ENCODE measurements at places on chromosomes 5 and 9.

GRCh38 chr5:115432691-115433090 is 111.9 kb downstream of the FEM1C start:
- DNase-seq = no peak

DNA sequence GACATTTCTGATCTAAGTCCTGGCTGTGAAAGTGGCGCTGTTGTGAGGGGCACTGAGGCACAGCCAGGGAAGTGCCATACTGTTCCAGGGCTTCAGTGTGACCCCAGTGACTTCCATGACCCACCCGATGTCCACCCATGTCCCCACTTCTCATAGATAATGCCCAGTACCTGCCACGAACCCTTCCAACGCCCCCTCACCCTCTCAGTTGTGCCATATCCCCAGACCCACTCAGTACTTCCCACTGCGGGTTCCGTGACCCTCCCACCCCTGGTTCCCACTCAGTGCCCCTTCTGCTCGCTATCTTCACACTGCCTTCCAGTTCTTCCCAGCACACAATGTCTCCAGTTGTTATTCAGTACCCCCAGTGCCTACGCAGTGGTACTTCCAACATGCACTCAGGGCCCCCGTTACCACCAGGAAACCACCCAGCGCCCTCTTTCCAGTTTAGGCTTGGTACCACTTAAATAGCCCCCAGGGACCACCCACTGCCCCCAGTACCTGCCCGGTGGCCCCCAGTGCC is 30.7 kb upstream of the PSD2 start:
- DNase-seq = no peak

- DNase-seq = no peak
These were observed 6.6 kb upstream of the RMND5B start for GRCh38 chr5:178123966-178124925.

DNA sequence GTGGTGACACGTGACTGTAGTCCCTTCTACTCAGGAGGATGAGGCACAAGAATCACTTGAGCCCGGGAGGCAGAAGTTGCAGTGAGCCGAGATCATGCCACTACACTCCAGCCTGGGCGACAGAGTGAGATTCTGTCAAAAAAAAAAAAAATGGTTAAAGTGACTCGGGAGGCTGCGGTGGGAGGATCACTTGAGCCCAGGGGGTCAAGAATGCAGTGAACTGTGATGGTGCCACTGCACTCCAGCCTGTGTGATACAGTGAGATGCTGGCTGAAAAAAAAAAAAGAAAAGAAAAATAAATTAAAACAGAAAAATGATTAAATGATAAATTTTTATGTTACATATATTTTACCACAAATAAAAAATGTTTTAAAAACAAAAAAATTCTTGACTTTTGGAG is 51.9 kb downstream of the KLF4 start:
- no peak for DNase-seq

DNA sequence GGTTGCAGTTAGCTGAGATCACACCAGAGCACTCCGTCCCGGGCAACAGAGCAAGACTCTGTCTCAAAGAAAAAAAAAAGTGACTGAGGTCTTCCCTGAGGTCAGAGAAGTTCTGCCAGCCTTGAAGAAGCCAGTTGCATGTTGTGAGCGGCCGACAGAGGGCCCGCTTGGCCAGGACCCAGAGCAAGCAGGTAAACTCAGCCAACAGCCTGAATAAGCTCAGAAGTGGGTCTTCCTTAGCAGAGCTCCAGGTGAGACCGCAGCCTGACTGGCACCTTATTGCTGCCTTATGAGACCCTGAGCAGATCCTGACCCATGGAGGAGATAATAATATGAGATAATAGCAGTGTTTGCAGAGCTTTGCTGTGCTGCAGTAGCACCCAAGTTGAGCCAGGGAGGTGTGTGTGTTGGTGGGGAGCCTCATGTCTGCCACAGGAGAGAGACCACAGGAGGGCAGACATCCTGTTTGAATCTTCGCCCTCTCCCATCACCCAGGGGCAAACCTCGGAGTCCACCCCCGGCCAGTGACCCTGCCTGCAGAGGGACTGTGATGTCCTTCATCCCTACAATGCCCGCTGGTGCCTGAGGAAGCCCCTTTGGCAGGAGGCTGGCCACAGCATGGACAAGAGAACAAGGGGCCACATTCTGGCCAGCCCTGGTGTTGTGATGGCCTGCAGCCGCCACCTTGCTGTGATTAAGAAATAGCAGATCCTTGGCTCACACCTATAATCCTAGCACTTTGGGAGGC is 10.8 kb upstream of the BARX1 start:
- no peak for DNase-seq

GRCh38 chr9:135334953-135335460 is 144.6 kb upstream of the PPP1R26 start:
- DNase-seq = no peak

- DNase-seq = no peak
These were observed 61.0 kb downstream of the ARL15 start for GRCh38 chr5:54249210-54250028.

DNA sequence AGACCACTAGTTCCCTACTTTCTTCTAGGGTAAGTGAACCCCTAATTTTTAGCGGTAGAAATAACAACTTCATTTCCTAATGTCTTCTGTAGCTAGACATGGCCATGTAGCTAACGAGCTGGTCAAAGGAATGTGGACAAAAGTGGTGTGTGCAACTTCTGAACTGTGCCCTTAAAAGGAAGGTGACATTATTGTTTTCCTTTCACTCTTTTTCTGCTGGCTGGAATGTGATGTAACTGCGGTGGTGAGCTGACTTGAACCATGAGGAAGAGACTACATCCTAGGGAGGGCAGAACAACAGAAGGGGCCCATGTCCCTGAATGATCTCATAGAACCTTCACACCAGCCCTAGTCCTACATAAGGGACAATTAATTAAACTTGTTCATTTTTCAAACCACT is 1.3 kb upstream of the SNX2 start:
- no peak for DNase-seq

- DNase-seq = no peak
These were observed 119.4 kb upstream of the PUM3 start for GRCh38 chr9:2963307-2963706.

DNA sequence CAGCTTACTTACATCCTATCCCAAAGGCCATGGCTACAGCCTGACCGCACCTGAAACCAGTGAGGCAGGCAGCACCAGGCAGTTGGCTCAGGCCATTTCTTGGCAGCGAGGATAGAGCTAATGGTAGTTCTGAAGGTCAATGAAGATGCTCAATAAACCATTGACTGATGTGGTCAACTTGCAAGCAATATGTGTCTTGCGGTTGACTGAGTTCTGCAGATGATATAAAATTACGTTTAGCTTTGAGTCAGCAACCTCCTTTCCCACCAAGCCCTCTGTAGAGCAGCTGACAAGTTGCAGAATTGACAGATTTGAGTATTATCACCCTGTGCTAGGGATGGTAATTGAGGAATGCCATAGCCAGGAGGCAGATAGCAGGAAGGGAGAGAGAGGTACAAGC is 189.0 kb upstream of the PUM3 start:
- DNase-seq = no peak

DNA sequence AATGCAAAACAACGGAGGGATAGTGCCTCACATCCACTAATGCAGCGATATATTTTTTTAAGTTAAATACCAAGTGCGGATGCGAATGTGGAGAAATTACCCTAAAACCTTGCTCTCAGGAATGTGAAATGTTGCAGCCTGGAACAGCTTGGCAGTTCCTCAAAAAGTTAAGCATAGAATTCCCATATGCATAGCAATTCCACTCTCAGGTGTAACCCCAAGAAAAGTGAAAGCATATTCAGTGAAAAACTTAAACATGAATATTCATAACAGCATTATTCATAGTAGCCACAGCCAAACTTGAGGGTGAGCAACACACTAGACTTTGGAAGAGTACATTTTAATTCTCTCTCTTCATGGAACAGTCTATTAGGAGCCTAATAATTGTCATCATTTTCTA is 83.2 kb upstream of the ICE1 start:
- DNase-seq = no peak

GRCh38 chr5:168946363-168946762 is 354.6 kb downstream of the SLIT3 start:
- DNase-seq = no peak

GRCh38 chr9:132894346-132894745 is 15.6 kb downstream of the SPACA9 start:
- DNase-seq = no peak

Measured in retinal pigment epithelial cell (primary cell).